ENCODE measurements at places on chromosomes 3 and 15.

- DNase-seq, result no peak
These were observed 24.7 kb upstream of the OR5K4 start for GRCh38 chr3:98328933-98329332.

- no peak for DNase-seq
These were observed 370.5 kb downstream of the RORA start for GRCh38 chr15:60858511-60859070.

- no peak for DNase-seq
These were observed 115.1 kb downstream of the LIPC start for GRCh38 chr15:58546635-58547627.

DNA sequence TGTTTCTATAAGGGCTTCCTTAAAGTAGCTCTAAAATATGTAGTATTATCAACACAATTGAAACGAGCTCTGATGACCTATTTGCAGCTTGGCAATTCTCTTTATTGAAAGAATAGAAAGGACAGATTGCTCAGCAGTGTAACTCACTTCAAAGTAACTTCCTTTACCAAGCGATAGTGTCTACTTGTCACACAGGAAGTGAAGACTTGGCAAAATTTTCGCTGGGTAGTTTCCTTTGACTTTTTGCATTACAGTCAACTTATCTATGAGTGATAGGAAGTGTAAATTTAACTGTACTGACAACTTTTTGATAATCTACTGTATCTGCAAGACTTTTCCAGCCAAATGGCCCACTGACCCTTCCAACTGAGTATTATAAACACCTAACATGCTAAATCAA, 22.8 kb downstream of the SLC9A9 start:
- DNase-seq, result no peak

- DNase-seq, result no peak
These were observed 20.5 kb upstream of the ATP10A start for GRCh38 chr15:25883463-25884259.

GRCh38 chr3:179376474-179376873, 29.0 kb downstream of the MFN1 start:
- no peak for DNase-seq

- no peak for DNase-seq
These were observed 1.2 kb upstream of the RYK start for GRCh38 chr3:134251731-134252391.

GRCh38 chr3:40240921-40241320, 68.6 kb upstream of the EIF1B start:
- no peak for DNase-seq

DNA sequence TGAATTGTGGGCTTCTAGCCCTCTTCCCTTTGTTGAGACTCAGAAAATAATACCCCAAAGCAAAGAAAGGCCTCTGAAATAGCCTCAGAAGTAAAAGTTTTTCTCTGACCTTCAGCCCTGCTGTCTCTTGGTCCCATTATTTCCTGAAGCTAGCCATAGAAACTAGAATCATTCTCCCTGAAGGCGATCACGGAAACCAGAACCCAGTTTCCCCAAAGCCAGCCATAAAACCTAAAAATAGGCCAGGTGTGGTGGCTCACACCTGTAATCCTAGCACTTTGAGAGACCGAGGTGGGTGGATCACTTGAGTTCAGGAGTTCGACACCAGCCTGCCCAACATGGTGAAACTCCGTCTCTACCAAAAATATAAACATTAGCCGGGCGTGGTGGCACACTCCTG, 27.2 kb downstream of the EXD1 start:
- no peak for DNase-seq

DNA sequence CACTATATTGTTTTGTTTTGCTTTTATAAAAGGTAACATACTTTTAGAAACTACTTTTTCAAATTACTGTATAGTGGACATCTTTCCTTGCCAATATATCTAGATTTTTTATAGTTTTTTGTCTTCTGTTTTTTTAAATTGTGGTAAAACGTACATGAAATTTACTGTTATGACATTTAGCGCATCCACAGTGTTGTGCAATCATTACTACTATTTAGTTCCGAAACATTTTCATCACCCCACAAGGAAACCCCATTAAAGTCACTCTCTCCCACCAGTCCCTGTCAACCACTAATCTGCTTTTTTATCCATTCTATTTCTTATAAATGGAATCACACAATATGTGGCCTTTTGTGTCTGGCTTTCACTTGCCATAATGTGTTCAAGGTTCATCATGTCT, 54.8 kb downstream of the TMEM266 start:
- no peak for DNase-seq

GRCh38 chr3:152780553-152780952, 54.4 kb upstream of the P2RY1 start:
- DNase-seq, result no peak

GRCh38 chr3:26074080-26074479, 284.2 kb downstream of the OXSM start:
- no peak for DNase-seq

DNA sequence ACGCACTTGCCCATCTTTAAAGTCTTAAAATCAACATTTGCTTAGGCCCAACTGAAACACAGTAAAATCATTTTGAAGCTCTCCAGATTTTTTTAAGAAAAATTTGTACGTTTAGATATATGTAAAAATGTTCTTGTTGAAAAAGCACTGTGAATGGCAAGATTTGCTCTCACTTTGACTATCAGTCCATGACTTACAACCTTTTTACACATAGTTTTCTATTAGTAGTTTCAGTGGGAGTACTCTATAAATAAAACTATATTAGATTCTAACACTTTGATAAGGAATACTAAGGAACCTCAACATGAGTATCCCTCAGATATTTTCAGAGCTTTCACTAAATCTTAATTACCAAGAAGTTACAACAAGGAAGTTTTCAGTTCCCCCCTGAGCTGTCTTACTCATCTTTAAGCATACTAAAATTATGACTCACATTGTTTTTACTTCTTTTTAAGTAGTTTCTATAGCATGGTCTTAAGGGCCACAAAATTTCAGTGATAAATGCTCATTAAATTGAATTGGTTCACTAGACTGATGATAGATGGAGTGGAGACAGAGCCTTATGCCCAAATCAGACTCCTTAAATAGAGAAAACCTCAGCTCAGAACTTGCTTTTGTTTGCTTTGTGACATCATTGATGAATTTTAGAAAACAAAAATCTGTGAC, 31.6 kb upstream of the RAP2B start:
- DNase-seq, result no peak

DNA sequence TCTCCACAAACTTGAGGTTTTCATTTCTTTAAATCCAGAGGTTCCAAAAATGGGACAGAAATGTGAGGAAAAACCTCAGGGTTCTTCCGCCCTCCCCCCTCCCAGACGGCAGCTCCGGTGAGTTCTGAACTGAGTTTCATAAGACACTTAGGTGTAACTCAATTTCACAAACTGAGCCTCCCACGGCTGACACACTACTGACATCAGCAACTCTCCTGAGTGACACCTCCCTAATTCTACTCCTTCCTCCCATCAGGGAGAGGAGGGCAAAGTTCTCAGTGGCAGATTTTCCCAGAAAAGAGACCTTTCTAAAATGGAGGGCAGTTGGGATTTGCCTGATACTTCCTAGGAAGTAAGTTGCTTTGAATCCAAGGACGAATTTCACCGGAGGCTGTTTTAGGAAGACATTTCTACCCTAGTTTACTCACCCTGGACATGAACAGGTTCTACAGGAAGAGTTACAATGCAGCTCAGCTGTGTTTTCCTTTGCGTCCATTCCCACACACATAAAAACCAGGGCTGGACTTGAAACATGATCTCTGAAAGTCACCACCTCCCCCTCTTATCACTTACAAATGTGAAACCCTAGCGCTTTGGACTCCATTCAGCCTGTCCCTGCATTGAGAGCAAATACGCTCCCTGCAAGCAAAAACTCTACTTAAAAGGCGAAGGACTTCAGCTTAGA, 78.1 kb upstream of the LMOD3 start:
- DNase-seq, result no peak

DNA sequence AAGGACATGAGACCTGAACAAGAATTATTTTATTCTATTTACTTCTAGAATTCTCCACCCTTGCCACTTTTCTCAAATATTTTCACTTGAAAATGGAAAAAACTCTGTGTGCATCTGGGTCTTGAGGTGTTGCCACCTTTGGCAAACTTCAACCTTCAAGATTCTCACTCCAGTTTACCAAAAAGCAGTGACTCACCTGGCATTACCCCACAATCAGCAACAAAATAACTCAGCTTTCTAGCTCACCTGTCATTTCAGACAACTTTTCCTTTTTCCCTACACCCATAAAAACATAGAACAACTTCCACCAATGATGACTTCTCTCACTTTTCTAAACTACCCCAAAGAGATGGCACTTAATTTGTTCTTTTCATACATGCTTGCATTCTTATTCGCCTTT, 115.8 kb downstream of the DUT start:
- no peak for DNase-seq

DNA sequence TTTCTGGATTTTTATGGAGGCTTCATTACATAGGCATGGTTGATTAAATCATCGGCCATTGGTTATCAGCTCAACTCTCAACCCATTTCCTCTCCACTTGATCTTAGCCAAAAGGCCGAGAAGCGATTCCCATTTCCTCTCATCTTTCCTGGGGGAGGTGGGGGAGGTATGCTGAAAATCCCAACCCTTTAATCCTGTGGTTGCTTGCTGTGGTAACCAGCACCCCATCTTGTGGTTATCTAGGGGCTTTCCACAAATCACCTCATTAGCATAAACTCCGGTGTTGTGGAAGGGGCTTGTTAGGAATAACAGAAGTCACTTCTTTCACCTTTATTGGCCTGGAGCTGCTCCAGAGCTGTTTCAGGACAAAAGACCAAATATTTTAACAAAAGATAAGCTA, 20.9 kb downstream of the PDE8A start:
- DNase-seq, result no peak

DNA sequence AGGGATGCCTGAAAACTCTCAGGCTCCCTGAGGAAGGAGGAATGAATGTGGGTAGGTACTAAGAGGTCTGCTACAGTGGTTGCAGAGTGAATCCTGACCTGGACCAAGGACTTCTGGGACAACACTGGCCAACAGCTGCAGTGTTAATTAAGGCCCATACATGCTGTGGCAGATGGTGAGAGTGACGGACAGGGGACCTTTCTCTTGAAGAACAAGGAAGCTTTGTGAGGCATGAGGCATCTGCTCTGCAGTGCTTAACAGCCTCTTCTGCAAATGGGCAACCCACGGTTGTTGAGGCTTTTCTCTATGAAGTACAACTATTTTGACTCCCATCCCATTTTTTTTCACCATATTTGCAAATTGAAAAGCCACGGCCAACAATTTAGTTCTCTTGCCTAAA, 26.6 kb upstream of the ACAN start:
- no peak for DNase-seq

- no peak for DNase-seq
These were observed 14.7 kb upstream of the SST start for GRCh38 chr3:187684880-187685279.

DNA sequence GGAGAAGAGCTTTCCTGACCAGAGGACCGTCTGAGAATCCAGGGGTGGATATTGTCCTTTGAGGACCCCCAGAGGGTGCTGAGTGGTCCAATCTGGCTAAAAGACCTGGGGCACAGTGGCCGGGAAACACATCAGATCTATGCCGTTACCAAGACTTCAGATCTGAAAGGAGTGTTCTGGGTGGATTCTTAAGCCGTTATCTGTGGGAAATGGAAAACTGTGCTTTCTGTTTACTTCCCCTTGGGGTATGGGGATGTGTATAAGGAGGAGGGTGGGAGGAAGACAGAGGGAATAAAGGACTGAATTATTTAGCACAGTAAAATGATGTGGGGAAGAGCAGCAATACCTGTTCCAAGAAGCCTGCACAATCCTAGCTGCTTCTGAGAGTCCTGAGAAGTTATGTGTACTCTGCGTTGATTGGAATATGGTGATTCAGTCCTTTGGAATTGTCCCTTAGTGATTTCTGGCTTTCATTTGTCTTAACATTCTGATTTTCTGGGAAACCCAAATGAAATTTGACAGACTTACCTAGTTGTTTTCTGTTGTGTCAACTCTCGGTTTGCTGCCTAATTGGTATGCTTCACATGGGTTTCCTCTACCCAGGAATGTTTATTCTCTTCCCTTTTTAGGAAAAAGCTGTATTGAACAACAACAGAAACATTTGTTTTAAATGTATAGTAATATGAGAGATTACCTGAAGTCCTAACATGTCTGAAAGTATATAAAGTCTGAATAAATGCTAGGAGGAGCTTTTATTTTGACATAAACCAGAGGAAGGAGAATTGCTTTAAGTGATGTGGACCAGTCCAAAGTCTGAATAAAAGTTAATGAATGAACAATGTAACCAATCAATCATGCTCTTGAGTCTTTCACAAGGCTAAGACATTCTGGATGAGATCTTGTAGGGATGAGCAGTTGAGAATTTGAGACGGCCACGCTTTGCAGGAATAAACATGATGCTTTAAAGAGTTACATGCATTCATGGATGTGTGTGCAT, 427.1 kb upstream of the C2CD4B start:
- no peak for DNase-seq

DNA sequence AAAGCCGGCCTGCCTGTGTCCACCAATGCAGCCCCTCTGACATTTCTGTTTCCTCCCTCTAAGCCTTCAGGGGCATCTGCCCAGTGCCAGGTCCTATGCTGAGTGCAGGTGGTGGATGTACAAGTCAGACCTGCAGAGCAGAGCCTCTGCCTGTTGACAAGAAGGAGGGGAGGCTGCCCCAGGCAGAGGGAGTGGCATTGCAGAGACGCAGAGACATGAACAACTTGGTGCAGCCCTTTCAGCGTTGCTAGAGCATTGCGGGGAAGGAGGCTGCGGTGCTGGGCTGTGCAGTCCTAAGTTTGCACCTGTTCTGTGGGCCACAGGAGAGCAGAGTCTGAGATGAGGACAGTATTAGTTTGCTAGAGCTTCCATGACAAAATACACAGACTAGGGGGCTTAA, 65.2 kb downstream of the LSM3 start:
- no peak for DNase-seq

GRCh38 chr3:39869890-39870289, 60.5 kb downstream of the MYRIP start:
- DNase-seq, result no peak

GRCh38 chr3:54121414-54122323, 683 bp upstream of the CACNA2D3 start:
- no peak for DNase-seq

DNA sequence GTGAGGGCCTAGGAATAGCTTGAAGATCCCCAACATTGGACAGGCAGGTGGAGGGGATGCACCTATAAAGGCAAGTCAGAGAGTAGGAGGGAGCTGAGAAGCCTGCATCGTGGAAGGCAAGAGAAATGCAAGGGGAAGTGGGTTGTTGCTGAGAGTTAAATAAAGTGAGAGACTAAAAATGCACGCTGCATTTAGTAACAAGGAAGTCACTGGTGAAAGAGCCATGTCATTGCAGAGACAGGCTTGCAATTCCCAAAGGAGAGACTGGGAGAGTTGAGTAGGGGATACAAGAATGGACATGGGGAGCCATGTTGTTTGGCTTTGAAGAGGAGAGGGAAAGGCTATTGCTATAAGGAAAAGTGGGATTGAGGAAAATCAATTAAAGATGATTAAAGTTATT, 77.0 kb upstream of the HEG1 start:
- DNase-seq, result no peak

- DNase-seq, result no peak
These were observed 274.5 kb downstream of the NEK10 start for GRCh38 chr3:27094721-27095120.

Measured in hindlimb muscle (tissue), 1 donor.